Smooth muscle cell of the coronary artery (primary cell): ENCODE measurements at places on chromosomes 2 and 18. TPM values are rescaled to one million over a fixed set of nuclear protein-coding genes. Genes with fewer than 3 reads are reported as not detected.

The UGT1A5 gene
- not detected in 2 replicates for total RNA-seq

The B4GALT6 gene
- 2.1 and 2.3 TPM in 2 replicates for total RNA-seq

The HOXD10 gene
- not detected in 2 replicates for total RNA-seq

The REL gene
- 2.1 and 2.8 TPM in 2 replicates for total RNA-seq

The TGFA gene
- 1.7 TPM in 1 of 2 replicates, not detected in the other for total RNA-seq

The PARD6G gene
- 0.75 and 2.3 TPM in 2 replicates for total RNA-seq

The DNAH6 gene
- total RNA-seq: under 0.01 TPM in 1 of 2 replicates, not detected in the other

The HADHB gene
- 83.5 and 129 TPM in 2 replicates for total RNA-seq

The GAD1 gene
- 0.15 and 0.23 TPM in 2 replicates for total RNA-seq

The ABCB11 gene
- not detected in 2 replicates for total RNA-seq

The NCKAP5 gene
- 1.4 and 1.7 TPM in 2 replicates for total RNA-seq

The RAB27B gene
- 1.3 and 15.4 TPM in 2 replicates for total RNA-seq

The RNF144A gene
- 1.7 and 5.1 TPM in 2 replicates for total RNA-seq

The PID1 gene
- total RNA-seq: 6.6 and 11.4 TPM in 2 replicates

The RNF152 gene
- 16.6 and 33.3 TPM in 2 replicates for total RNA-seq

The MC2R gene
- not detected in 2 replicates for total RNA-seq

The CYRIA gene
- total RNA-seq: 0.75 and 4.3 TPM in 2 replicates

The MC4R gene
- not detected in 2 replicates for total RNA-seq

The CEBPZOS gene
- total RNA-seq: 3.5 and 8.7 TPM in 2 replicates

The LINC00305 gene
- total RNA-seq: not detected in 2 replicates

The KCMF1 gene
- 39.8 and 57.7 TPM in 2 replicates for total RNA-seq

The RIT2 gene
- total RNA-seq: not detected in 2 replicates

The FBXO15 gene
- 0.23 and 0.82 TPM in 2 replicates for total RNA-seq

The TBR1 gene
- not detected in 2 replicates for total RNA-seq

The REG3G gene
- not detected in 2 replicates for total RNA-seq

The HS1BP3 gene
- 19.0 and 20.9 TPM in 2 replicates for total RNA-seq

The CFC1 gene
- total RNA-seq: not detected in 2 replicates

The RAPGEF4 gene
- total RNA-seq: 0.90 and 3.0 TPM in 2 replicates

The CAPG gene
- total RNA-seq: 56.0 and 78.2 TPM in 2 replicates

The RRM2 gene
- total RNA-seq: 0.35 and 6.3 TPM in 2 replicates
